Breast epithelium (tissue), 4 donors: ENCODE measurements at places on chromosomes 1 and 21.

DNA sequence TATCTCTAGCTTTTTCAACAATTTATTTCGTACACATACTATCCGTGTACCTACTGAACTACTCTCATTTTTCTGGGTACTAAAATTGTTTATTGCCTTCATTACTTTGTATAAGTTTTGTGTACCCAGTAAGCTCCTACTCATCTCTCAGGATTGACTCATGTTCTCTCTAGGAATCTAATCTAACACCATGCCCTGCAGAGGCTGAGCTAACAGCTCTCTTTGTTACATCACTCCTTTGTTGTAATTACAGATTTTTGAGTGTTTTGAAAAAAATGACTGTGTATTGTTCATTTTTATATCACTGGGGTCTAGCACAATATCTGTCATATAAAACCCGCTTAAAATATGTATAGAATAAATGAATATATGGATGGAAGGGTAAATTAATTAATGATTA lies 167.1 kb downstream of the ATP6V1G3 start:
- DNase-seq, result no peak

DNA sequence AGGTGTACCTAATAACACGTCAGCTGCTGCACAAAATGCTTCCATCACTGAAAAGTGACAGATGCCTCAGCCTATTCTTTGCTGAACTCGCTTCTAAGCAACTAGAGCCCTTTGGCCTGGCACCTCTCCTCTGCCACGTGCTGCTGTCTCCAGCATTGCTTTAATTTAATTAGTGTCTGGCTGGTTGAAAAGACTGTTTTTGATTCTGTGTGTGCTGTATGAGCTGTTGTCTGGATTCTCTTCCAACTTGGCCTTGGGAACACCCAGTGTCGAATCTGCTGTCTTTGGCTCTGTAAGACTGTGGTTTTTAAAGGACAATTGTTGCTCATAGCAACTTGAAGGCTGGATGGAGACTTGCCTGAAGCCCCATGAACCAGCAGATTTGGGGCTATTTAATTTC lies 109.5 kb downstream of the PSMG1 start:
- no peak for DNase-seq

DNA sequence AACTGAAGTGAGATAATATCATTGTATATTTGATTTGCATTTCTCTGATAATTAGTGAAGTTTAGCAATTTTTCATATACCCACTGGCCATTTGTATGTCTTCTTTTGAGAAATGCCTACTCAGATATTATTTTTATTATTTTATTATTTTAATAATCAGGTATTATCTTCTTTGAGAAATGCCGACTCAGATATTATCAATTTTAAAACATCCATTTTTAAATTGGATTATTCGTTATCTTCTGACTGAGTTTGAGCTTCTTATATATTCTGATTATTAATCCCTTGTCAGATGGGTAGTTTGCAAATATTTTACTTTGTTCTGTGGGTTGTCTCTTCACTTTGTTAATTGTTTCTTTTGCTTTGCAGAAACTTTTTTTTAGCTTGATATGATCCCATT lies 37.7 kb downstream of the KMO start:
- no peak for DNase-seq

DNA sequence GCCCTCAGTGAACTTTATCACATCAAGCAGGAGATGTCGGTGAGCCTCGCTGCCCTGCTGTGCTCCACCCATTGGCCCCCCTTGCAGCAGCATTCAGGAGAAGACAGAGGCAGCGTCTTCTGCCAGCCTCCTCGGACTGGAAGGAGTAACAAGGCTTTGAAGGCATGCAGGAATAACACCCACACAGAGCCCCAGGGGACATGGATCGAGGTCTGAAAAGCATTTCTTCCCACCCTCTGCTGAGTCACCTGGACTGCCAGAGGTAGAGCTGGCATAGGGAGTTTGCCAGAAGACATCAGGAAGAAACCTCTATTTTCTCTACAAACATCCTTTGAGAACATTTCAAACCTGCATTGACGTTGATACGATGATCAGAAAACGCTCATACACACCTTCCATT lies 42.9 kb downstream of the COL18A1 start:
- peak; percentile 85 for DNase-seq

GRCh38 chr21:16519036-16519435 lies 789.3 kb downstream of the USP25 start:
- no peak for DNase-seq

DNA sequence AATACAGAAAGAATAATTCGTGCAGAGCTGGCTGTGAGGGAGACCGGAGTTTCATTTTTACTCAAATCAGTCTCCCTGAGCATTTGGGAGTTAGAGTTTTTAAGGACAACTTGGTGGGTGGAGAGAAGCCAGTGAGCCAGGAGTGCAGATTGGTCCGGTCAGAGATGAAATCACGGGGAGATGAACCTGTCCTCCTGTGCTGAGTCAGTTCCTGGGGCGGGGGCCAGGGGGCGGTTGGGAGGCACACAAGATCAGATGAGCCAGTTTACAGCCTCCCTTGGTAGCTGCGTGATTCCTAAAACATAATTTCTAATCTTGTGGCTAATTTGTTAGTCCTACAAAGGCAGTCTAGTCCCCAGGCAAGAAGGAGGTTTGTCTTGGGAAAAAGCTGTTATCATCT lies 1267.9 kb downstream of the AMY1C start:
- no peak for DNase-seq

- no peak for DNase-seq
These were observed 37.6 kb downstream of the CENPF start for GRCh38 chr1:214640431-214641213.

- no peak for DNase-seq
These were observed 983.4 kb upstream of the PRMT6 start for GRCh38 chr1:106072909-106073600.
